ENCODE measurements at places on chromosomes 11 and 22.

DNA sequence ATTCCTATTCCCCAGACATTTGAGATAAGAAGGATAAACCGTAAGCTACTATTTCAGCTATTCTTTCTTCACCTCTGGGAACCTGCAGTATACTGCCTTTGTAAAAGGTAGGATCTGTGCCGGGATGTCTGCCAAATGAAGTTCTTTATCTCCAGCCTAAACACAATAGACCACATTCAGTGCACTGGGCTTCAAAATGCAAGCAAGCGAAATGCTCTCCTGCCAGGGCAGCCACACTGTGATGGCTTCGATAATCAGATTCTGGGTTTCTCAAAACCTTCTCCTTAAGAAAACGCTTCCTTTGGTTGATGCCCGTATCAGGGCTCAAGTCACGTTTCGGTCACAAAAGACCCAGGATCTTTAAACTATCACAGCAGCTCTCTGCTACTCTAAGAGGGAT is 299.5 kb upstream of the B3GAT1 start:
- no peak for DNase-seq

- DNase-seq: peak; percentile 55
These were observed 120.5 kb upstream of the RASSF10 start for GRCh38 chr11:12888525-12889158.

GRCh38 chr11:12512826-12513395 is 135.5 kb downstream of the PARVA start:
- no peak for DNase-seq

DNA sequence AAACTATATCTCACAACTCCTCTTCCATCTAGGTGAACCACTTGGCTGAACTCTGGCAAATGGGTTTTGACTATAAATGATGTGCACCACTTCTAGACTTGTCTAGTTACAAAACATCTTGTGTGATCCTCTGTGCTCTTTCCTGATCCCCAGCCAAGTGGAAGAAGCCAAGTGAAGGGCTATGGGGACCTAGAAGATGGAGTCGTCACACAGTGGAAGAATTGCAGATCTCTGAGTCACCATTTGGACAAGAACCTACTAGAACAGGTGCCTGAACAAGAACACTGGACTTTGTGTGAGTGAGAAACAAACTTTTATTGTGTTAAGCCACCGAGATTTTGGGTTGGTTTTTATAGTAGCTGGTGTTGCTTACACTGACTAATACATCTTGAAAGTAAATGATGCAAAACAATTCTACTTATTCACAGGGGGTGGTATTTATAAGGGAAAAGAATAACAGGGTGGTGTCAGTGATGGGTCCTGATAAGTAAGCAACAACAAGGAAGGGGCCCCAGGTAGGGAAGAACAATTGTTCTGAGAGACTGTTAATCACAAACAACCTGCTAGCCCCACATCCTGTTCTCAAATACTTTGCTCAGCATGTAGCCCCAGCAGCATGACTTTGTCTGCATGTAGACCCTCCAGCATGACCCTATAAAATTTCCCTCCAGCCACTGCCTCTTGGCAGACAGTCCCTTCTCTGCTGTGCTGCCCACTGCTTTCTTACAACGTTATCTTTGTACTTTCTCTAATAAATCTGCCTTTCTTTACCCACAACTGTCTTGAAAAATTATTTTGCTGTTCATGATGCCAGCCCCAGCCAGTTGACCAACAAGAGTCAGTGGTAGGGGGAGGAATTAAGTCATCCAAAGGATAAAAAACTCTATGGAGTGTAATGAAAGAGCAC is 280.7 kb upstream of the PLET1 start:
- DNase-seq: no peak

- no peak for DNase-seq
These were observed 158.8 kb downstream of the FAT3 start for GRCh38 chr11:92383430-92383829.

DNA sequence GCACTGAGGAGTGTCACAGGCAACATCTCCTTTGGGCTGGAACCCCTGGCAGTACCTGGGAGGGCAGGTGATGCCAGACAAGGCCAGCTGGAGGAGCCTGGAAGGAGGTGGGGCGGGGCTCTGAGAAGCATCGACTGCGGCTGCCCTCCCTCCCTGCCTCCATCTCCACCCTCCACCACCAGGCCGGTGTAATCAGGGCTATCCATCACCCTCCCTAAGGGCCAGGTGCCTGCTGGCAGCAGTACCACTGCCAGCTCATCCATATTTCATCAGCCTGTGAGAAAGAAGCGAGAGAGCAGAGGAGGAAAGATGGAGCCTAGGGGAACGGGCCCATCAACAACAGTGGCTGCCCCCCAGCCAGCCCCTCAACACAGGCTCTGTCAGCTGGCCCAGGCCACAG is 51.4 kb upstream of the RASD2 start:
- DNase-seq: no peak

- no peak for DNase-seq
These were observed 1206.3 kb upstream of the CNTN5 start for GRCh38 chr11:97814325-97814959.

GRCh38 chr11:69297787-69298266 is 3.9 kb downstream of the MYEOV start:
- peak; percentile 83 for DNase-seq

DNA sequence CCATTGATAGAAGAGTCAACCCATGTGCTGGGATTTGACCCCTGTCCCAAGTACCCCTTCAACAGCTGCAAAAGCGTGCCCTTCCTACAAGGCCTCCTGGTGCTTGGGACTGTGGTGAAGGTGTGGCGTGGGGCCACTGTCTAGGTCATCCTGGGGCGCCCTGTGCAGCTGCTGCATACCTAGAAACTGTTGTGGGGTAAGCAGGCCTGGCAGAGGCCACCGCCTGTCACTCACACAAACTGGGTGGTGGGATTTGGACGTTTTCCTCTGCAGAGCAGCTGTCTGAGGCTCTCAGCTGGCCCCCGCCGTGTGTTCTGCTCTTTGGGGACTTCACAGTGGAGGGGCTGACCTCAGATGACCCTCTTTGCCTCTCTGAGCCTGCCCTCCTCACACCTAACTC is 69.7 kb downstream of the SCN3B start:
- no peak for DNase-seq

DNA sequence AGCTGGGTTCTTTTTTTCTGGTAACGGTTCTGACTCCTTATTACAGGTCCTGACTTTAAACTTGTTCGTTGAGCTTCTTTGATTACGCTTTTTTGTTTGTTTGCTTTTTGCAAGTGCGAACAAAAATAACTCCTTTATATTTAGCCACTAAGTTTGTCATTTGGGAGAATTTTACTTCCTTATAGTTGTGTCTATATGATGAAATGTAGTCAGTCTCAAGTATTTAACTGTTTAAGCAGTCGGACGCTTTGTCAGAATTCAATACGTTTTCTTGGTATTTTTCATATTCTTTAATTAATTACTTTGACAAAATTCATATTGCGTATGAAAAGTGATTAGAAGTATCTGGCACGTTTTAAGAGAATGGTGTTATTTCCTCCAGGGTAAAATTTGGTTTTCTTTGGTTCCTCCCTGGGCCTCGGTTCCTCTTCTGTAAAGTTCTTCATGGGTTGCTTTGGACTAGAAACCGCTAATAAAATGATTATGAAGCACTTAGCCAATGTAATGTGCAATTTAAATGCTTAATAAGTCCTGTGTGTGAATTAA is 1.3 kb downstream of the CBL start:
- DNase-seq: no peak

DNA sequence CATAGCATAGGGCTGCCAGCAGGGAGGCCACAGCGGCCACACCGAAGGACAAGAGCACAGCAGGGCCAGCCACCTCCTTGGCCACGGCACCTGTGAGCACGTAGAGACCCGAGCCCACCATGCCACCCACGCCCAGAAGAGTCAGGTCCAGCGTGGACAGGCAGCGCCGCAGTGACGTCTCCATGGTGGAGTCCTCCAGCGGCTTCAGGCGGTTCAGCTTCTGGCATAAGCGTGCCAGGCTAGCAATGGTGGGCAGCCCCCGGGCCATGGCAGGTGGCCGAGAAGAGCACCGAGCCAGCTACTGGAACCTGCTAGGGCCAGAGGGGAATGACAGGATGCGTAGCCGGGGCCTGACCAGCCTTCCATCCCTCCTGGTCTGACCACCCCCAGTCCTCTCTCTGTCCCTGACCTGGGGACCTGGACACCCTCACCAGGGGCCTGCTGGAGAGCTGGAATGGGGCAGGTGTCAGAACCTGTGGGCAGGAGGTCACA is 770 bp downstream of the SLC7A4 start:
- no peak for DNase-seq

DNA sequence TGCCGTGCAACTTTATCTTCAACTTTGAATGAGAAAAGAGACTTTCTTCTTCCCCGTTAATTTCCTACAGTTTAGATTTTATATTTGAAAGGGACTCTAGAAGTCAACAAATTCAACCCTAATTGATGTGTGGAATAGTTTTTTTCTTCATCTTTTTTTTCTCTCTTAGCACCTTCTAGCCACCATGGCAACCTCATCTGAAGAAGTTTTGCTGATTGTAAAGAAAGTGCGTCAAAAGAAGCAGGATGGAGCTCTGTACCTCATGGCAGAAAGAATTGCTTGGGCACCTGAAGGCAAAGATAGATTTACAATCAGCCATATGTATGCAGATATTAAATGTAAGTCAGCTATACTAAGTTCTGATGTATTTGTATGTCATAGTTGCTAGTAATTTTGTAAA is 10.5 kb downstream of the GTF2H1 start:
- peak; percentile 61 for DNase-seq

DNA sequence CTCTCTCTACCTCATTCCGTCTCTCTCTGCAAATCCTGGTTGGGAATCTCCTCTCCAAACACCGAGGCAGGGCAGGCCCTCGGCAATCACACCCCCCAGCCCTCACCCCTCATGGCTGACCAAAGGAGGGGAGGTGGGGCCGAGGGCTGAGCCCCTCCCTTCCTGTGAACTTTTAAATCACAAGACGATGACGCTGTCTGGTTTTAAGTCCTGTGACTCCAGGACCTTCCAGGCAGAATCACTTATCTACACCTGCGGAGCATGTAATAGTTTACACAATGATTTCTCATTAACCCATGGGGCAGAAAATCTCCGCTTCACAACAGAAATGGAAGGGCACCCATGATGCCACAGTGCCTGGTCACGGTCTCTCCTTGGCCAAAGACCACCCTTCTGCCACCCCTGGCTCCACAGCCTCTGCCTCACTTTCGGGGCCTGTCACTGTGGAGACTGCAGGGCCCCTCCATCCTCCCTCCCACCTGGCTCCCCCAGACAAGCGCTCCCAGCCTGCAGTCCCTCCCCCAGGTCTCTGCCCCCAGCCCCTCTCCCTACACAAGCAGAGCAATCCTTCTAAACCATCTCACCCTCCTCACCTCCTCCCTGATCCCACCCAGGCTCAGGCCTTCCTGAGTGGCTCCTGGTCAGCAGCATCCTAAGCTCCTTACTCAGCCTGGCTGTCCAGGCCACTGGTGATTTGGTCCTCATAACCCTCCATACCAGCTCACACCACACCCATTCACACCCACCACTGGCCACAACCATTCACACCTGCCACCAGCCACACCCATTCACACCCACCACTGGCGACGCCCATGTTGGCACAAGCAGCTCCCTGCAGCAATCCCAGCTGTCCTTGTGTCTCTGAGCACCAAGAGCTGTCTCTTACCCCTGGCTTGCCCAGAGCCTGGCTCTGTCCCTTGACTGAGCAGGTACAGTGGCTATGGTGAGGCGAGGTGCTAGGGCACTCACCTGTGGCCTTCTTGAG is 30.7 kb upstream of the ARFGAP3 start:
- DNase-seq: no peak

DNA sequence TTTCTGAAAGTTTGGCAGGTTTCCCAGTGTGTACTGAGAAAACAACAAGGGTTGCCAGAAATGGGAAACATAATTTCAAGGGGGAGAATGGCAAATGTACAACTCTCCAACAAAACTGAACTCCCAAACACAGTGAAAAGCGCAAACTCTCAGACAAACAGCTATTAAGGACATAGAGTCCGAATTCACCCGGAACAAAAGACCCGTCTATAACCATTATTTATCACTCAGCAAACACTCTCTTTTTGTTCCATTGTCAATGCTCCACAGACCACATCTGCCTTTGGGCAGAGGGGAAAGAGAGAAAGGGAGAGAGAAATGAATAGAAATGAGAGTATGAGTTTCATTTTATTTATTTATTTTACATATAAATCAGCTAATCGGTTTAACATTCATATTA is 21.7 kb downstream of the KIRREL3 start:
- DNase-seq: no peak

DNA sequence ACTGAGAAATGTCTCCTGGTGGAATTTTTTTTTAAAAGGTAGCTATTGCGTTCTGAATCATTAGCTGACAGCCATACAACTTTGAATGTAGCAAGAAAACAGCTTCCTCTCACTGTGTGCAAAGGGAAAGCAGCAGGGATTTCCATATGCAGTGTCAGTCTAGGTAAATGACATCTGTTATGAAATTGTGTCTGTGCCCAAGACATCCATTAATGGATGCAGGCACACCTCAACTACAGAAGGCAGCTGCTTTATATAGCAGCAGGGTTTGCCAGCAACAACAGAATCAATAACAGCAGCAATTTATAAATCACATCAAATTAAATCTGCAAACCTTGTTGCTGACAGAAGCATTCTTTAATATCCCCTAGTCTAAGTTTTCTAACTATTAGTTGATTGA is 745.3 kb upstream of the RAG2 start:
- DNase-seq: no peak

DNA sequence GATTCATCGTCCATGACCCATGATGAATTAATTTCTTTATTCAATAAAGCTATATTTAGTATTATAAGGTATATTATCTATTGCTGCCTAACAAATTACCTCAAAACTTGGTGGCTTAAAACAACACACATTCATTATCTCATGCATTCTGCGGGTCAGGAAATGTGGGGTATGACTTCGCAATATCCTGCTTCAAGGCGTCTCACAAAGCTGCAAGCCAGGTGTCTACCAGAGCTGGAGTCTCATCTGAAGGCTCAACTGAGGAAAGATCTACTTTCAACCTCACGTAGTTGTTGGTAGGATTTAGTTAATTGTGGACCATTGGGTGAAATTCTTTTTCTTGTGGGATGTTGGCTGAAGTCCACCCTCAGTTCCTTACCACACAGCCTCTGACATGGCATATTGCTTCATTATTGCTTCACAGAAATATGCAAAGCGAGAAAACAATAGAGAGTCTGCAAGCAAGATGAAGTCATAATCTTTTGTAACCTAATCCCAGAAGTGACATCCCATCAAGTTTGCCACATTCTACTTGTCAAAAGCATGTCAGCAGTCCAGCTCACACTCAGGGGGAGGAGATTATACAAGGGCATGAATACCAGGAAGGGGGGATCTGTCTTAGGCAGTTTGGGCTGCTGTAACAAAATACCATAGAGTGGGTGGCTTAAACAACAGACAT is 45.1 kb downstream of the KREMEN1 start:
- no peak for DNase-seq

GRCh38 chr22:30226192-30226832 is 20.2 kb downstream of the LIF start:
- DNase-seq: no peak

Measured in CD4-positive, alpha-beta T cell treated with Interleukin-4 for 1 hour (primary cell).